Esophagus squamous epithelium (tissue), 5 donors: ENCODE measurements at places on chromosomes 5 and 9. TPM values are rescaled to one million over a fixed set of nuclear protein-coding genes. Genes with fewer than 3 reads are reported as not detected.

Gene TEK
- total RNA-seq = 0.72 TPM

Gene DDX4
- not detected for total RNA-seq

Gene CNTFR
- 0.40 TPM for total RNA-seq

Gene PCDHB11
- total RNA-seq = 0.48 TPM

DNA sequence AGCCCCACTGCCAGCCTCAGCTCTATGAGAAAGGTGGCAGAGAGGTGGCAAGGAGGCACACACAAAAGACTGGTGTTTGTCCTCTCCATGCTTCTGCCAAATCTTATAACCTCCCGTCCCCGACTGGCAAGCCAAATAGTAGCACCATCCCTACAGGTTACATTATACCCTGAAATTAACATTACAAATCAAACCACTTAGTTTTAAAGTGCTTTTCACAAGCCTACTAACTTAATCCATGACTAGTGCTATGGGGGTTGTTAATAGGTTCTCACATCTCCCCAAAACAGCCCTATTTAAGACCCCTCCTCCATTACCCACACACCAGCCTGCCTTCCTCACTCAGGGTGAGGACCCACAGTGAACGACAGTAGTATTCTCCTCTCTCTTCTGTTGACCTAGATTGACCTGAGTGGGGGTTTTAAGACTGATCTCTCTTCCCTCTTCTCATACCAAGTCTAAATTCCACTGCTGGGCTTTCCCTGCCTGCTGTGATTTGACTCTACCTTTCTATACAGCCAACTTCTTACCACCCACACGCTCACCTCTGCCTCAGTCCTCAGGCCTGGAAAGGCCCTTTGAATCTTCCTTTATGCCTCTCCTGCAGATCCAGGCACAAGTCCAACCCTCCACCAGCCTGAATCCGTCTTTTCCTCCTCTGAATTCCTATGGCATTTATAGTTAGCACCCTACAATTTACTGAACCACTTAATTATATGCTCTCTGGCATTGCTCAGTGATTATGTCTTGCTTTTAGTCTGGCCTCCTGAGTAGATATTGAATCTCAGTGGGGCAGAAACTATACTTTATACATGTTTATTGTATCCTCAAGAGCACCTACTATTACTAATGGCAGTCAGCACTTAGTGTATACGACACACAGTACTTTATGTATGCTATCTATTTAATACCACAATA is 116.1 kb downstream of the TMEM174 start:
- no peak overlapping the region for H3K27ac ChIP-seq
- H3K4me3 ChIP-seq = no peak overlapping the region
- no peak for DNase-seq
- H3K27me3 ChIP-seq = no peaks in the 10 kb centered on the region
- H3K4me1 ChIP-seq = peaks cover 11% of the 10 kb centered on the region
- no peaks in the 10 kb centered on the region for H3K36me3 ChIP-seq

GRCh38 chr5:108386345-108387061 is 4.6 kb upstream of the FBXL17 start:
- H3K4me1 ChIP-seq = peaks cover 4% of the 10 kb centered on the region
- DNase-seq = no peak
- H3K36me3 ChIP-seq = no peaks in the 10 kb centered on the region
- no peak overlapping the region for H3K4me3 ChIP-seq

GRCh38 chr9:91143642-91144041 is 218.1 kb downstream of the AUH start:
- H3K4me1 ChIP-seq = peaks cover 11% of the 10 kb centered on the region
- H3K4me3 ChIP-seq = no peak overlapping the region
- no peak overlapping the region for H3K27ac ChIP-seq
- no peaks in the 10 kb centered on the region for H3K27me3 ChIP-seq
- DNase-seq = no peak

DNA sequence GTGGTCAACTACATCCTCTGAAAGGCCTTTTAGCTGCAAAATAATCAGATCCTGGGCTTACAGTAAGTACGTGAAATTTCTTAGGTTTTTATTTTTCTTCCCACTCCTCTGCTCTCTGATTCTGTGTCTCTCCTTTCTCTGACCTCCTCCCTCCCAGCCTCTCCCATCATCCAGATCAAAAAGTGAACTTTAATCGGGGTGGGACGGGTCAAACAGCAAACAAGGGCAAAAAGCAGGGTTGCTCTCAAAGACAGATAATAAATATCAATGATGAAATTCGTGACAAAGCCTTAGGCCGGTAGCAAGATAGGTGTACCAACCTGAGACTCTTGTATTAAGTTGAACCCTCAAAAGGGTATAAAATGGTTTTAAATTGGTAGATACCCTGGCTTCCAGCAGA is 76.1 kb downstream of the RANBP17 start:
- H3K27ac ChIP-seq = no peak overlapping the region
- no peaks in the 10 kb centered on the region for H3K36me3 ChIP-seq
- no peak for DNase-seq
- no peak overlapping the region for H3K4me3 ChIP-seq

DNA sequence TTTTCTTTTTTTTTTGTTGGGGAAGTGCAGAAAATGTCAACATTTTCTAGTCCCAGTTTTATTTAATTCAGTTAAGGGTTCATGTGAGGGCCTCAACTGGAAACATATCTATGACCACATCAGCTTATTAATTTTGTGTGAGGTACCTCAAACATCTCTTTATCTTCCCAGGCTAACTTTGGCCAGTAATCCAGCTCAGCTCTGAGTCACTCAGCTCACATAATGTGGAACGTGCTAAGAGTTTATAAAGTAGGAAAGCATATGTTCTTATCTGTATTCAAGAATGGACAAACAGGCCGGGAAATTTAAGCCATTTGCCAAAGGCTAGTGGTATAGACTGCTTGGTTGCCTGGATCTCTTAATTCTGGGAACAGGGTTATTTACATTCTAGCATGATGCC is 118.4 kb downstream of the INSYN2B start:
- H3K36me3 ChIP-seq = no peaks in the 10 kb centered on the region
- no peak for DNase-seq
- H3K4me1 ChIP-seq = no peaks in the 10 kb centered on the region

DNA sequence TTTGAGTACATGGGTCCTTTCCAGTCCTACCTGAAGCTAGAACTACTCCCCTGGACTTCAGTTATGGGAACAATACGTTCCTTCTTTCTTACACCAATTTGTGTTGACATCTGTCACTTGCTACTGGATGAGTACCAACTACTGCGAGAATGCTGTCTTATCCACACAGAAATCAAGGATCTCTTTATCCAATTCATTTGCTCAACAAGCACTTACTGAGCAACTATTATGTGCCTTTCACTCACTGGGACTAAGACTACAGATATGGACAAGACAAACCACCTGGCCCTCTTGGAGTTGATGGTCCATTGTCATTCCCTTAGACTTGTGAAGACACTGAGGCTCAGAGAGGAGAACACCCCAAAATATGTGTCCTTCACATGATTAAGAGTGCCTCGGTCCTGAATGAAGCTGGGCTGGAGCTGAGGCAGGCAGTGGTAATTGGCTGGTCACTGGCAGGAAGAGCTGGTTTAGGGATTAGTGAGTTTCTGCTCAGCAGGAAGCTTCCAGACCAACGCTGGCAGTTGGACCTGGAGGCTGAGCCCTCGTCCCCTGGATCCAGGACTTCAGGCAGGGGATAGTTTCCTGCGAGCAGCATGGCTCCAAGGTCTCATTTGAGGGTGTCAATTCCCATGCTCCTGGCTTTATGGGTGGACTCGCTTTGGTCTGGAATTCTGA is 8.4 kb upstream of the ARSI start:
- no peaks in the 10 kb centered on the region for H3K36me3 ChIP-seq
- DNase-seq = no peak
- no peaks in the 10 kb centered on the region for H3K4me1 ChIP-seq
- no peaks in the 10 kb centered on the region for H3K27me3 ChIP-seq
- no peak overlapping the region for H3K27ac ChIP-seq
